ENCODE measurements at places on chromosomes 2 and 18.

DNA sequence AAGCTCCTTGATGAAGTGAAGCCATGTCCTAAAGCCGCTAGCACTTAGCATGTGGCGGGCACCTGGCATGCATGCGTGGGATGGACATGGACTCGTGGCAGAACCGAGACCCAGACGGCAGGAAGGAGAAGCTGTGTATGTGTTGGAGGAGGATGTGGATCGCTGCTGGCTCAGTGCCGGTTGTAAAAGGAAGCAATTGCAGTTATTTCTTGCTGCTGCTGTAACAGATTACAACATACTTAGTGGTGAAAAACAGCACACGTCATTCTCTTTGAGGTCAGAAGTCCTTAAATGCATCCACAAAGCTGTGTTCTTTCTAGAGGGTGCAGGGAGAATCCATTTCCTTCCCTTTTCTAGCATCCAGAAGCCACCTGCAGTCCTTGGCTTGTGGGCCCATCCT lies 74.6 kb downstream of the AGAP1 start:
- DNase-seq = no peak

GRCh38 chr18:3773303-3773702 lies 323.3 kb downstream of the TGIF1 start:
- no peak for DNase-seq

DNA sequence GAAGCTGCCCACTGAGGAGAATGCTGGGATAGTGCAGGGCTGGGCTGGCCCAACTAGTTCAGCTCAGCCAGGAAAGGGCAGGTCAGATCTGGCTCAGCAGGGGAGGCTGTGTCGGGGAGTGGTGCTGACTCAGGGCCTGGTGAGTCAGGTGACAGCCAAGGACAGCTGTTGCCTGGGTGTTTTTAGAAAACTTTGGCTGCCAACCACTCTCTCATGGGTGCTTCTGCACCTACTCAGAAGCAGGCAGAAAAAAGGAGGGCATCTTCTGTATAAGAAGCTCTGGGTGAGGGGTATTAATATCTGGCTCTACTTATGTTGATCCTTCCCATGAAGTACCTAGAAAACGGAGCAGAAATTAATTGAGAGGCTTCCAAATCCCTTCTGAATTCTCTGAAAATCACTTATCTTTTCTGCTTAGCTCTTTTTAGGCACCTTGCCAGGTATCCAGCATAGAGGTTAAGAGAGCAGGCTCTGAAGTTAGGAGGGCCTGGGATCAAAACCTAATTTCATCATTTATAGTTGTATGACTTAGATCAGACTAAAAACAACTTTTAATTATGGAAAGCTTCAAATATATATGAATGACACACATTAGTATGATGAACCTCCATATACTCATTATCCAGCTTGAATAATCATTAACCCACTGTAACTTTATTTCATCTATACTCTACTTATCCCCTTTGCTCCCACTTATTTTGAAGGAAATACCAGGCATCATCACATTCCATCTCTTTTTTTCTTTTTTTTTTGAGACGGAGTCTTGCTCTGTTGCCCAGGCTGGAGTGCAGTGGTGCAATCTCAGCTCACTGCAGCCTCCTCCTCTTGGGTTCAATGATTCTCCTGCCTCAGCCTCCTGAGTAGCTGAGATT lies 15.5 kb upstream of the RAB10 start:
- DNase-seq = no peak

DNA sequence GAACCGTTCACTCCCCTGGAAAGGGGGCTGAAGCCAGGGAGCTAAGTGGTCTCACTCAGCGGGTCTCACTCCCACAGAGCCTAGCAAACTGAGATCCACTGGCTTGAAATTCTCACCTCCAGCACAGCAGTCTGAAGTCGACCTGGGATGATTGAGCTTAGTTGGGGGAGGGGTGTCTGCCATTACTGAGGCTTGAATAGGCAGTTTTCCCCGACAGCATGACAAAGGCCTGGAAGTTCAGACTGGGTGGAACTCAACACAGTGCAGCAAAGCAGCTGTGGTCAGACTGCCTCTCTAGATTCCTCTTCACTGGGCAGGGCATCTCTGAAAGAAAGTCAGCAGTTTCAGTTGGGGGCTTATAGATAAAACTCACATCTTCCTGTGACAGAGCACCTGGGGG lies 292.5 kb downstream of the NUP35 start:
- no peak for DNase-seq

- DNase-seq = no peak
Measured at GRCh38 chr18:9104244-9104901, 1.9 kb downstream of the NDUFV2 start.

DNA sequence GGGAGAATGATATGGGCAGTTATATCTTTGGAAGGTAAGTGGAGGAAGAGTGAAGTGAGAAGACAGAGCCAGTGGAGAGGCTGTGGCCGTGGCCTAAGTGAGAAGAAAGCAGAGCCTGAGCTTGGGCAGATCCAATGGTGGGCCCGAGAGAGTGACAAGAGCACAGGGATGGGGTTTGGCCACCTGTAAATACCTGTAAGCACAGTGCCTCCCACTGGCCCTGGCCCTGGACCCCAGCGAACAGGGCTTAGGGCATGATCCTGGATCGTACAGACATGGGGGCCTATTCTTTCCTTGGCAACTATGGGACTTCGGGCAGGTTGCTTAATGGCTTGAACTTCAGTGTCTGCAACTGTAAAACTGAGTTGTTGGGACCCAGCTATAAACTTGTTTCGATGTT lies 44.1 kb downstream of the MTCL1 start:
- DNase-seq = no peak
